ENCODE measurements at places on chromosomes 4 and X.
A peak's percentile ranks its signal among the peaks of the same experiment; 100 is the strongest.

GRCh38 chr4:2264481-2265041, 2.7 kb upstream of the MXD4 start:
- no peak for DNase-seq

- no peak for DNase-seq
Measured at GRCh38 chr4:90486346-90486745, 359.2 kb downstream of the CCSER1 start.

- peak; percentile 16 for DNase-seq
Measured at GRCh38 chrX:41085878-41086626, 807 bp downstream of the USP9X start.

- DNase-seq: no peak
Measured at GRCh38 chr4:109588176-109588575, 28.1 kb downstream of the MCUB start.

DNA sequence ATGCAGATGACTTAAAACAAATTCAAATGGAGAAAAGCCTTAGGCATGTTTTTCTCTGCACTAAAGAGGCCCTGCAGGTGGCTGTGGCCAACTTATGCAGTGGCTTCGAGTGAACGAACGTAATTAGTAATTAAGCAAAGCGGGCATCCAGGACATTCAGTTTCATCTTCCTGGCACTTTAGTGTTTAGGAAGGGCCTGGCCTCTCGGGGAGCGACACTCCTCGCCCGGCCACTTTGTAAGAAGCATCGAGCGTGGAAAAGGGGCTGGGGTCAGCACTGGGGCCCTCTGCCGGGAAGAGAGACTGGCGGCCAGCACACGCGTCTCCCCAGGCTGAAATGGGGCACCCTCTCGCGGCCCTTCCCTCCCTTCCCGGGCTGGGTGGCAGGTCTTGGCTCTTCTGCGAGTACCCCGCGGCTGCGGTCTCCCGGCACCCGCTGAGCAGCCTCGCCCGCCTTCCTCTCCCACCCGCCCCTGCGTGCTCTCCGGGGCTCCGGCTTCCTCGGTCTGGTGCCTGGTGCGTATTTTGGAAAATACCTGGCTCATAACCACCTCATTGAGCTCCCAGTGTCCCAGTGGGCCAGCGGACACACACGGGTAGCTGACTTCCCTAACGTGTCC, 677 bp upstream of the CYP4V2 start:
- DNase-seq: peak; percentile 32

GRCh38 chrX:29435396-29435795, 780.0 kb upstream of the MAGEB2 start:
- DNase-seq: no peak

- no peak for DNase-seq
Measured at GRCh38 chrX:130228871-130229270, 39.8 kb downstream of the ZNF280C start.

DNA sequence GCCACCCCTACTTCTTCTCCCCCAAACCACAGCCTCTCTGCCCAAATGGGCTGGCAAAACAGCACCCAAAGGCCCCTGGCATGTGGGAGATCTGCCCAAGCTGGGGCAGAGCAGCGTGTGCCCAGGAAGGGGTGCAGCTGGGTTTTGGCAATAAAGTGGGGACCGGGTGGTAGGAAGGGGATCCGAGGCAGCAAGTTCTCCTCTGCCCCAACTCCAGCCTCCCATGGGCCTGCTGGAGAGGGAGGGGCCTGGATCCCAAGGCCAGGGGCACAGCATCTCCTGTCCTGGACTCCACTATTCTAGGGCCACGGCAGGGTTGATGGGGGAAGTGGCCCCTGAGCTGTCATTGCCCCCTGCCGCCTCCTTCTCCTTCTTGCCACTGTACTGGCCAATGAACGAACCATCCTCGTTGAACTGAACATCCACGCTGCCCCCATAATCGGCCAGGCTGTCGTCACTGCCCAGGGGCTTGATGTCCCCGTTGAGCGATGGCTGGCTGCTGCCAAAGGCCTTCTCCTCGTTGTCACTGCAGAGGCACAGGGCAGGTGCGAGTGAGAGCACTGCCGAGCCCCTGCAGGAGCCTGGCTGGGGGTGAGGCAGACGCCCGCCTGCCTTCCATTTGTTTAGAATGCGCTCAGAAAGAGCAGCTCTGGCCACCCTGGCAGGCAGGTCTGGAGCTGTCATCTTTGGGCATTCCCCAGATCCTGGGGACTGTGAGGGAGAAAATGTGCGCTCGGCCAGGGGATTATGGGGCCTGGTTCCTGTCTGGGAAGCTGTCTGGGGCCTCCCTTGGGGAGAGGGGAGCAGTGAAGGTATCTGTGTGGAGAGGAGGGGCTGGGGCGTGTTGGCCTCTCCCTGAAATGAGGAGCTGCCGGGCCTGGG, 23.4 kb downstream of the L1CAM start:
- DNase-seq: no peak

DNA sequence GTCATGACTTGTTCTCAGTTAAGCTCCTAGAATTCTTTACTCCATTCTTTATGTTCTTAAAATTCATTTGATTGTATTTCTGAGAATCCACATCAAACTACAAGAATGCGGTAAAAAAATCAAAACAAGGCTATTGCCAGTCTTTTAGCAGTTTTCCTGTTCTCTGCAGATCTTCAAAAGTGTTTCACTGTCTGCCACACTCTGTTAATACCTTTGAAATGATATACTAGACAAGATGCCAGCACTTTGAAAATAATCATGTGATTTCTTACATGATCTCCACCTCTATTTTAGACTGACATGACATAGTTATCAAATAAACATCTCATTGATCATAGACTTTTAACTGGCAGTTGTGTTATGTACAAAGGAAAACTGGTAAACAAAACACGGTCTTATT, 30.1 kb upstream of the GPRIN3 start:
- no peak for DNase-seq

GRCh38 chrX:138229718-138230117, 481.8 kb downstream of the FGF13 start:
- no peak for DNase-seq

- DNase-seq: no peak
Measured at GRCh38 chr4:82620126-82620735, 58.4 kb upstream of the TMEM150C start.

- DNase-seq: no peak
Measured at GRCh38 chrX:69630147-69630546, 14.2 kb downstream of the EDA start.

- no peak for DNase-seq
Measured at GRCh38 chrX:80537096-80537495, 116.8 kb downstream of the TENT5D start.

DNA sequence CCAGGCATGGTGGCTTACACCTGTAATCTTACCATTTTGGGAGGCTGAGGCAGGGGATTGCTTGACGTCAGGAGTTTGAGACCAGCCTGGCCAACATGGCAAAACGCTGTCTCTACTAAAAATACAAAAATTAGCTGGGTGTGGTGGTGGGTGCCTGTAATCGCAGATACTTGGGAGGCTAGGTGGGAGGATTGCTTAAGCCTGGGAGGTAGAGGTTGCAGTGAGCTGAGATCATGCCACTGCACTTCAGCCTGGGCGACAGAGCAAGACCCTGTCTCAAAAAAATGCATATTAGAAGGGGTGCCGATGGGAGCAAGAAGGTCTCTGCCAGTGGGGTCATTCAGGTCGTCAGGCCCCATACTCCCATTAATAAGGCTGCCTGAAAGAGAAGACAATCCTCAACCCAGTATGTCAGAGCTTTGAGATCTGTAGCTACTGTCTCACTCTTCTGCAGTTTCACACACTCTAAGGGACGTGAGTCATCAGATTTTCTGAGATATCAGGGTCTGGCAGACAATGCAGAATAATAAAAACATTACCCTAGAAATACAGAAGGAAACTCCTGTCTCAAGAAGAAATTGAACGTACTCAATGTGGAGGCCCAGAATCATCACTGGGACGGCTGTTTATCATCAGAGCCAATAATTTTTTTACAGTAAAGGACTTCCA, 176.7 kb upstream of the FAT1 start:
- no peak for DNase-seq

- no peak for DNase-seq
Measured at GRCh38 chrX:41475591-41476241, 28.6 kb downstream of the NYX start.

GRCh38 chr4:71216316-71216959, 122.4 kb upstream of the SLC4A4 start:
- no peak for DNase-seq

- DNase-seq: peak; percentile 62
Measured at GRCh38 chrX:40176351-40177116, 78.8 kb upstream of the BCOR start.

DNA sequence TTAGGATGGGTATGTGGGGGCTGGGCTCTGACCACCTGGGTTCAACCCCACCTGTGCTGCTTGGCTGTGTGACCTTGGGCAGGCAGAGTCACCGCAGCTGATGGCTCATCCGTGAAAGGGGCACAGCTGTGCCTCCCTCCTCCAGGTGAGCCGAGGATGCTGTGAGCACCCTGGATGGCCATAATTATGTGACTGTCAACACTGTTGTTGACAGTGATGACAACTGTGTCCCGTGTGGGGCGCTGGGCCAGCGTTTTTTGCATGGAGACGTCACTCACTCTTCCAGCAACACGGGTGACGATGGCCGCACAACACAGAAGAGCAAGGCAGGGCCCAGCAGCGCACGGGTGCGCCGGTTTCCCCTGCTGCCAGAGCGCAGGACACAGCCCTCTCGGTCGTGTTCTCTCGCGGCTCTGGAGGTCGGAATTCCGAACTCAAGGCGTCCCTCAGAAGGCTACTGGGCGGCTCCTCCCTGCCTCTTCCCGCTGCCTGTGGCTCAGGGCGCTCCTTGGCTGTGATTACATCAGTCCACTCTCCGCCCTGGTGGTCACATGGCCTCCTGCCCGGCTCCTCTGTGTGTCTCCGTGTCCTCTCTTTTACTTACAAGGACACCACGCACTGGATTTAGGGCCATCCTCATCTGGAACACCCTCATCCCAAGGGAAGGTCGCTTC, 1.3 kb downstream of the SH3TC1 start:
- no peak for DNase-seq

- no peak for DNase-seq
Measured at GRCh38 chr4:55278316-55278715, 67.7 kb upstream of the SRD5A3 start.

DNA sequence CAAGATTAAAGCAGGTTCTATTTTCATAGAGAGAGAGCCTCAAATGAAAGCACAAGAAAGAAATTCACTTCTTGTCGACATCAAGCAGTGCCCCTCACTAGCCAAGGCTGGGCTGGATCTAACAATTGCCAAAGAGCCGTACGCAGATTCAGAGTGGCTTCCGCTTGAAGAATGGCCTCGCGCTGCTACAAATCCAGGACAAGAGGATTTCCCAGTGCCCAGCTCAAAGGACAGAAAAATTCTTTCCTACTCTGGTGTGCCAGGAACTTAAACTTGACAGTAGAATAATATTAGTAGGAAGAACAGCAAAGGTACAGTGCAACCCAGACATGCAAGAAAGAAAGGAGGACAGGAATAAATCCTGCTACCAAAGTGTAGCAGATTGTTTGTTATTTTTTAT, 56.5 kb upstream of the PPARGC1A start:
- no peak for DNase-seq

- no peak for DNase-seq
Measured at GRCh38 chr4:21765810-21766407, 182.7 kb downstream of the KCNIP4 start.

DNA sequence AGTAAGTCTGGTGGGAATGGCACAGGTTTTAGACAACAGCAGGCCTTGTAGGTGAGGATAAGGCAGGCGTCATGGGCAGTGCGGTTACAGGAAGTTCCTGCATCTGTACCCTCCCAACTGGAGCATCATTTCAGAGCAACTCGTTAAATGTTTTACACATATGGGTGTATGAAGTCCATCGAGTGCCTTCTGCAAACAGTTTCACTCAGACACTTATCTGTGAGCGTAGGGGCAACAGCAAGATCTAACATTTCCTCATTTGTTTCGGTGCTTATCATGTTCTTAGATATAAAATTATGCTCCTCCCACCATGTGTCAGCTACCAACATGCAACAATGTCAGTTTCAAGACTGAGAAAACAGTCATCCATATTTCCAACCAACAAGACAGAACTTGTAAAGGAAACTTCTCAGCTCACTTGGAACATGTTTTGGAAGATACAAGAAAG, 69.9 kb downstream of the ELOVL6 start:
- DNase-seq: no peak

GRCh38 chrX:11399489-11400094, 106.4 kb downstream of the AMELX start:
- no peak for DNase-seq

- DNase-seq: no peak
Measured at GRCh38 chr4:88879991-88880390, 177.0 kb downstream of the FAM13A start.

DNA sequence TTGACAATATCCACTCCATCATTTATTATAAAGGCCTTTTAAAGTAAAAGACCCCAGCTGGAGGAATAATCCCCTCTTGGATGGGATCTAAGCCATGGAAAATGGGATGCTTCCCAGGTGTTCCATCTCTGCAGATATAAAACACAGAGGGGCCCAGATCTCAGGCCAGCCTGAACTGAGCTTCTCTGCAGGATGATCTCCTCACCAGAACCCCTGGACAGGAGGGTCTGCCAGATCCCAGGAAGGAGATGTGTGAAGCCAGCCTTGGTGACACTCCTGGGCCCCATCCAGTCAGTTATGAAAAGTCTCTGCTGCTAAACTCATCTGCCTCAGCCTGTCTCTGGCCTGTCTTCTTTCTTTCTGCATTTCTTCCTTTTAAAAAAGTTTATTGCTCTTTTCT, 56.7 kb downstream of the HTRA3 start:
- no peak for DNase-seq

- no peak for DNase-seq
Measured at GRCh38 chr4:114103908-114104307, 124.5 kb upstream of the ARSJ start.

GRCh38 chr4:123776267-123776666, 379.7 kb downstream of the SPRY1 start:
- DNase-seq: no peak

GRCh38 chrX:148416142-148416541, 84.3 kb upstream of the AFF2 start:
- no peak for DNase-seq

DNA sequence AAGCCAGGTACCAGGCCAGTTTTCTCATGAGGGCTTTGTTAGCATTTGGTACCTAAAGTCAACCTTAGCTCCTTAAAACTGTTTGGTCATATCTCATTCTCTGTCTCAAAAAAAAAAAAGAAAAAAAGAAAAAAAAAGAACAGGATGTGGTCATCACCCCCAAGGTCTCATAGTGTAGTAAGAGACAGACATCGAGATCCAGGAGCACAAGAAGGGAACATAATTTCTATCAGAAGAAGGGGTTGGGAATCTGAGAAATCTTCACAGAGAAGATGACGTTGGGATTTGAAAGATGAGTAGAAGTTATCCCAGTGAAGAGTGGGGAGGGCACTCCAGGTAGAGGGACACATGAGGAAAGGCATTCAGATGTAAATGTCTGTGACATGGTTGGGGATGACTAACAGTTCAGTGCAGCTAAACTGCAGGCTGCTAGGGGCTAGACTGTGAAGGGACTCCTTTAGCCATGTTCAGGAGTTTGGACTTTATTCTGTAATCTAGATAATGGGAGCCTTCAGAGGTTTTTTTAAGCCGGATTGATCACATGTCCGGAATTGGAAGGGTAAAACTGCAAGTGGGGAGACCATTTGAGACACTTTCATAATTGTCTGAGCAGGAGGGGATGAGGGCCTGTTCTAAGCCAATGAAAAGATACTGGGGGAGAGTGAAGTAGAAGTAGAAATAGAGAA, 26.9 kb upstream of the GJB1 start:
- no peak for DNase-seq

- no peak for DNase-seq
Measured at GRCh38 chr4:184961660-184962059, 56.6 kb upstream of the HELT start.
